ENCODE measurements at places on chromosomes 1 and 21.

- no peak for DNase-seq
Measured at GRCh38 chr1:17168091-17168876, 36.6 kb upstream of the PADI1 start.

- no peak for DNase-seq
Measured at GRCh38 chr21:17498586-17498985, 14.3 kb upstream of the CXADR start.

- no peak for DNase-seq
Measured at GRCh38 chr1:15188130-15188524, 34.6 kb downstream of the TMEM51 start.

GRCh38 chr1:185108321-185108720, 48.4 kb downstream of the TRMT1L start:
- DNase-seq: no peak

- no peak for DNase-seq
Measured at GRCh38 chr1:32684167-32684811, 18.3 kb downstream of the SYNC start.

- no peak for DNase-seq
Measured at GRCh38 chr1:171742577-171742922, 685 bp upstream of the VAMP4 start.

- no peak for DNase-seq
Measured at GRCh38 chr1:7018351-7018750, 233.1 kb downstream of the CAMTA1 start.

DNA sequence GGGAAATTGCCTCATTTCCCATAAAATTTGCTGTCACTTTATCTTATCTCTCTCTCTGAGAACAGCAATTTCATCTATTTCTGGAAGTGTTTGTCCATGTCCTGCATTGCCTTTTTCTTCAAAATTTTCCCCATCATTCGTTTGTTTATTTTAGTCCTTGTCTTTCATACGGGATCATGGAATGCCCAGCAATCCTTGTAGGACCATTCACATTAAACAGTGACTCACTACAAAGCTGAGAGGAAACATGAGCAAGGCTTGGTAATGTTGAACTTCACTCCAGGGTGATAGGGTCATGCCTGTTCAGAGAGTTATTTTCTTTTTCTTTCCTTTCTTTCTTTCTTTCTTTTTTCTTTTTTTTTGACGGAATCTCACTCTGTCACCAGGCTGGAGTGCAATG, 32.2 kb upstream of the HNRNPU start:
- DNase-seq: no peak

GRCh38 chr1:20109223-20109856, 10.0 kb downstream of the PLA2G2D start:
- no peak for DNase-seq

GRCh38 chr1:2388004-2388913, 3.1 kb downstream of the MORN1 start:
- DNase-seq: no peak
